ENCODE measurements at places on chromosomes 16 and 17. TPM values are rescaled to one million over a fixed set of nuclear protein-coding genes. Genes with fewer than 3 reads are reported as not detected.
A peak's percentile ranks its signal among the peaks of the same experiment; 100 is the strongest.

DNA sequence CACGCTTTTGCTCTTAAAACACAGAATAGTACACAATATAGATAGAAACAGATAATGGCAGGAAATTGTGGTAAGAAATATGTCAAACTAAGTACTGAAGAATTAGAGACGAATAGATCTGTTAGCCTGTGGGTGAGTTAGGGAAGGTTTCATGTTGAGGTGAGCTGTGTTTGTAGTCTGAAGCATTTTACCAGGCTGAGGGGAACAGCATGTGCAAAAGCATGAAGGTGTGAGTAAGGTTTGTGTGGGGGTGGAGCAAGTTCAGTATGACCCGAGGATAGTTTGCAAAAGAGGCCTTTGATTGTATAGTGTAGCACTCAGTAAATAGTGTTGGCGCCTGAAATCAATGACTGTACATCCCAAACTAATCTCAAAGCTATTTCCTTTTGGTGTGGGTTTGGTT lies 13.8 kb downstream of the IGSF6 start:
- peak; percentile 56 for DNase-seq

GRCh38 chr16:28202147-28202746 lies 9.5 kb downstream of the XPO6 start:
- peak; percentile 15 for DNase-seq

GRCh38 chr17:733743-734142 lies 1.3 kb downstream of the TLCD3A start:
- no peak for DNase-seq

Gene ABCC11
- 1.5 TPM for total RNA-seq

Gene CCDC154
- 0.40 TPM for total RNA-seq

DNA sequence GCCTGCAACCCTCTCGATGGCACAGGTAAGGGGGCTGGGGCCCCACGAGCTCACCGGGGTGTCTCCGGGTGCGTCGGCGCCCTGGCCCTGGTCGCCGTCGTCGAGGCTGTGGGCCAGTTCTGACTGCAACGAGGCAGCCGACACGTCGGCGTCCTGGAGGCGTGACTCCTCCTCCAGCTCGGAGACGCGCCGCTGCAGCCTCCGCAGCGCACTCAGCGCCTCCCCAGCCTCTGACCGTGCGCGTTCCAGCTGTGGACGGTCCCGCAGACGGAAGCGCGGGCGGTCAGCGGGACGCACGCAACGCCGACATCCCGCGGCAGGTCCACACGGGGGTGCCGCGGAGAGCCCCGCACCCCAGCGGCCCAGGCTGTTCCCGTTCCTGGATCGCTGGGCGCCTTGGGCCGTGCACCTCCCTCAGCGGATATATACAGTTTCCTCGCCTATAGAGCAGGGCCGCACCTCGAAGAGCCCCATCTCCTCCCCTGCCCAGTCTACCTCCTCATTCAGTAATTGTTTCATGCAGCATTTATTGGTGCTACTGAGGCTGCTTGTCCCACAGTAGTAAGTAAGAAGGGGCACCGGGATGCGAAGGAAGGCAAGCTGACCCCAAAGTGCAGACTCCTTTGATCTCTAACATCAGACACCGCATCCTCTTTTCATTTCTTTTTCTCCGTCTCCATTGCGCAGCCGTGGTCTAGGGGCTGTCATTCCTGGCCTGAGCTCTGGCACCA lies 5.8 kb downstream of the THOC6 start:
- no peak for DNase-seq

- no peak for DNase-seq
Measured at GRCh38 chr17:1933875-1934715, 91.0 kb downstream of the RTN4RL1 start.

- DNase-seq: no peak
Measured at GRCh38 chr16:88805340-88805715, 1.7 kb downstream of the CDT1 start.

- no peak for DNase-seq
Measured at GRCh38 chr17:6651919-6652452, 424 bp downstream of the C17orf100 start.

GRCh38 chr17:63697341-63698286 lies 2.3 kb downstream of the LIMD2 start:
- peak; percentile 66 for DNase-seq

GRCh38 chr16:55444754-55445485 lies 34.1 kb upstream of the MMP2 start:
- DNase-seq: no peak

DNA sequence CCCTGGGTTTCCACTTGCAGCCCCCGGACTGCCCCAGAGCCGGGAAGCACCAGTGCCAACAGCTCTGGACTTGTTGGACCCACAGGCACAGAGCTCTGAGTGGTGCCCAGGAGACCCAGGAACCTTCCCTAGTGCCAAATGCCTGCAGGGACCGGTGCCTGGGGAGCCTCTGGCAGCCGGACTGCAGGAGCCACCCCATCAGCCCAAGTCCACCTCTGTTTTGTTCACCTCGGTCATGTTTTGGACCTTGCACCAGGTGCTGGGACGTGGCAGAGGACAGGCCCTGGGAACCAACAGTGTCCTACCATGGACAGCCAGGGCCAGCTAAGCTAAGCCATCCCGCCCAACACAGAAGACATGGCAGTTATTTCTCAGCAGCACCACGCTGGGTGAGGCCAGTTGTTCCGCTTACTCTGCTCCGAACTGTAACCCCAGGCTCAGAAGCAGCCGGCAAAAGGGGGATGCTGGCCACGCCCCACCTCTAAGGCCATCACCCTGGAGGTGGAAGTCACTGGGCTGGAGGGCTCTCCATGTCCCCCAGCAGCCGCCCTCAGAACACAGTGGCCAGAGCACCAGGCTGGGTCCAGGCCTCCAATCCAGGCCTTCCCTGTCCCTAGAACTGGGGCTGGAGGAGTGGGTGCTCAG lies 79.8 kb downstream of the AMFR start:
- DNase-seq: no peak

DNA sequence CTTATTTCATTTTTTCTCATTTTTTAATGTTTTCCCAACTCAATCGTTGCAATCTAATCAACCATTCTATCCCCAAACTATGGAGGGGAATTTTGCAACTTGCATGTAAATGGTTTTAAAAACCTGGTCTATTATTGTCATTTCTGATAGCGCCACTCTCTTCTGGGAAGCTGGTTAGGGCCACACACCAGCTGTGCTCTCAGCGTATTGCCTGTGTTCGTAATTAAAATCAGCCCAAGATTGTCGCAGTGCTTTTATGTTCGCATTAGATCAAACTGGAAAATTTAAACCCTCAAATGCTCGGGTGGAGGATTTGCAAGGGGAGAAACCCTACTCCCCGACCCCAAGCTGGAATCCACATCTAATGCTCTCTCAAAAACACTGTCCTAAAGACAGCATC lies 123.5 kb upstream of the CACNG5 start:
- no peak for DNase-seq

Gene SKAP1
- not detected for total RNA-seq

Gene TTC19
- 24.4 TPM for total RNA-seq

Gene MAP2K4
- total RNA-seq: 28.2 TPM

GRCh38 chr16:88491560-88492310 lies 38.7 kb downstream of the ZFPM1 start:
- DNase-seq: no peak

GRCh38 chr16:49964973-49965372 lies 60.1 kb upstream of the CNEP1R1 start:
- DNase-seq: no peak

Gene CCL8
- not detected for total RNA-seq

DNA sequence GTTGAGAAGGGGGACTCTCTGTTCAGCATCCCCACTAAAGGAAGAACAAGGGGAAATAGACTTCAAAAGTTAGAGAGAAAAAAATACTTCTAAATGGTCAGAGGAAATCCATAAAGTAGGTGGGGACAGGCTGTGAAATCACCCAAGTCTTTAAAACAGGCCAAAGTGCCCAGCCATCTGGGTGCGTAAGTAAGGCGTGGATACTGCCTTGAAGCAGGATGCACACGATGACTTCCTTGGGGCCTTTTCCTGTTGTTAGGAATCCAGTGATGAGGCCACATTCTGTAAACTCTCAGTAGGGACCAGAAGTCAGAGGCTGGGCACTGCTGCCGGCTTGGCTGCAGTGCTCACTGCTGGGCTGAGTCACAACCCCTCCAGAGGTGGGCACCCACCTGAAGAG lies 9.2 kb downstream of the AXIN2 start:
- no peak for DNase-seq

Gene JMJD6
- total RNA-seq: 46.1 TPM

GRCh38 chr16:1723450-1724147 lies 17.6 kb downstream of the MAPK8IP3 start:
- DNase-seq: peak; percentile 64

DNA sequence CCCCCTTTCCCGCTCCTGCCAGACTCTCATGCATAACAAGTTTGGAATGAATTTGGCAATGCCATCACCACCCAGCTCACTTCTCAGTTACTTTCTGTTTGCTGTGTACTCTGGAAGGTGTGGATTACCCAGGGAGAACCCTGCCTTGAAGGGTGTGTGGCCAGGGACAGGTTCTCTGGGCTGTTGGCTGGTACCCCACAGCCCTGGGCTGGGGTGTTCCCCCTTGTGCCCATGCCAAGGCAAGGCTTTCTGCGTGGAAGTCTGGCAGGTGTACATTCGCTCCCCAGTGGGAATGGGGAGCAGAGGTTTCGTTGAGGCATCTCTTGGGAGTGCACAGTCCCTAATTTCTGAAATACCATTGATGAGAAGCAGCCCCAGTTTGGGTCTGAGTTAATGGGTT lies 187.7 kb downstream of the CCDC182 start:
- no peak for DNase-seq

DNA sequence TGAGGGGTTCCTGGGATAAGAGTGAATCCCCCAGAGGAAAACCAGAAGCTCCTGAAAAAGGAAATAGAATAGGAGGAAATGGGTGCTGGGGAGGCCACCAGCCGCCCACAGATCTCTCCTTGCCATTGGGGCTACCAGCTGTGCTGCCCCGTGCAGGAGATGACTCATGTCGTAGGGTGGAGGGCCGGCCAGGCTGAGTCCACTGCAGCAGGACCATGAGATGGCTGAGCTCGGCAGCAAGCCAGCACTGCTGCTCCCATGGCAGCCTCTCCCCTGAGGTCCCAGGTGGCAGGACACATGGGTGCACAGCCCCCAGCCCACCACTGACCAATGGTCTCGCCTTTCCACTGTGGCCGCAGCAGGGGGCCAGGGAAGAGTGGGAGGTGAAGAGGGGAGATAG lies 95.5 kb downstream of the GNAO1 start:
- DNase-seq: no peak

DNA sequence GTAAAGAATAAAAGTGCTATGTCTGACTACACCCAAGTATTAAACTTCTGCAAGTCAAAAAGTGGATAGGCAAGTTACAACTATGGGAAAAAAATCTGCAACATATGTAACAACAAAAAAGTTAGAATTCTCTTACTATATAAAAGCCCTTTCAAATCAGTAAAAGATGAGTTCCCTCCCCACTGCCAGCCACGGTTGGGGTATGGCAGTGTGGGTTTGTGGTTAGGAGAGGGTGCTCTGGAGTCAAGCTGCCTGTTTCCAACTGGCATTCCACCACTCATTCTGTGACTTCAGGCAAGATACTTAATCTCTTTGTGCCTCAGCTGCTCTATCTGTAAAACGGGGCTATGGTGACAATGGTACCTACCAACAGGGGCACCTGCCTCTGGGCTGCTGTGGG lies 26.6 kb upstream of the MFSD6L start:
- no peak for DNase-seq

DNA sequence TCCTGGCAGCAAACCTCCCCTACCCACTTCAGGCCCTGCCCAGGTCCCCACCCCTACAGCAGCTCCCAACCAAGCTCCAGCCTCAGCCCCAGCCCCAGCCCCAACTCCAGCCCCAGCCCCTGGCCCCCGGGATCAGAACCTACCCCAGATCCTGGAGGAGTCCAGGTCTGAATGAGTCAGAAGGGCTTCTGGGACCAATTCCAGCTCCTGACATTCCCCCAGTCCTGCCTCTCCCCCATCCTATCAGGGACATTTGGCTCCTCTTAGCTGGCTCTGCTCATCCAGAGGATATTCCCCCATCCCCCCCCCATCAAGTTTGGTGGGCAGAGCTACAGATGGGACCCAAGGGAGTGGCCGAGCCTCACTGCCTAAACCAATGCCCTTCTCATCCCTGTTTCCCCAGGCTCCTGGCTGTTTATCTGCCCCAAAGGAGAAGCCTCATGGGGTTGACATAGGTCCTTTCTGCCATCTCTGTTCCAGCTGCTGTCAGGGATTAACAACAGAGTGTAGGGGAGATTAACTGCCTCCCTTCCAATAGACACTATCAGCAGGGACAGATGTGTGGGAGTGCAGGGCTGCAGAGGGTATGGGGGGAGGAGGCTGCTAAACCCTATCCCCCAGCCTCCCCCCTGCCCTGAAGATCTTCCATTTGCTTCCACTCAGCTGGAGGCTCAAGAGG lies 16.5 kb downstream of the CNTNAP1 start:
- no peak for DNase-seq

Gene MT4
- total RNA-seq: not detected

DNA sequence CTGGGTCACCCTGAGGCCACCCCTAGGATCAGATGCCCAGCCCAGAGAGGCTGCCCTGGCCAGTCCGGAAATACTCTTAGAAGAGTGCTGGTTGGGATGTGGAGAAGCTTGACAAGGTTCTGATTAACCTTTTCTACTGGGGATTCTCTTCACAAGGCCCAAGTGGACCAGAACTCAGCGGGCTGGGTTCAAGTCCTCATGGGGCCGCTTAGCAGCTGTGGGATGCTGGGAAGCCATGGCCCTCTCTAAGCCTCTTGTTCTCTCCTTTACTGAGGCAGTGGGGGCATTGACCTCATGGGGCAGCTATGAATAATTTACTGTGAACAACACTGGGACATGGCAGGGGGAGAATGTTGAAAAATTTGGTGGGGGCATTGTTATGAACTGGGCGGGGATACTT lies 92.8 kb downstream of the CYLD start:
- no peak for DNase-seq
